ENCODE measurements at places on chromosomes 3 and 15.

GRCh38 chr15:53323191-53323590 is 436.3 kb downstream of the WDR72 start:
- no peak for DNase-seq

- DNase-seq: peak; percentile 57
Measured at GRCh38 chr3:195063581-195064193, 207.3 kb downstream of the XXYLT1 start.

DNA sequence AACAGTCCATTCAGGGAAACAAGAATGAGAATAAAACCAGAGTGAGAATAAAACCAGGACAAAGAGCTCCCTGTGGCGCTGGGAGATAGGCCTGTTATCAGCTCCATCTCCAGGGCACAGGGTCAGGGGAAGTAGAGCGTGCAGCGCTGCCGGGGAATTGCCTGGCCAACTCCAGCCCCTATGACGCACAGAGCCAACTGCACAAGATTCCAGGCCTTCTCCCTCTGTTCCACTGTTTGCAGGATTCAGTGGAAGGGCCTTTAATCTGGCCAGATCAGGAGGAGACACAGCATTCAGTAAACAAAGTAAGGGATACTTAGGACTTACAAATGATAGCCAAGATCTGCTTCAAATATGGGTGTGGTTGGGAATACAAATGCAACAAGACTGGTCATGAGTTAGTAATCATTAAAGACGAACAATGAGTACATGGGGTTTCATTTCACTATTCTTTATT is 49.4 kb downstream of the ITGB5 start:
- no peak for DNase-seq

DNA sequence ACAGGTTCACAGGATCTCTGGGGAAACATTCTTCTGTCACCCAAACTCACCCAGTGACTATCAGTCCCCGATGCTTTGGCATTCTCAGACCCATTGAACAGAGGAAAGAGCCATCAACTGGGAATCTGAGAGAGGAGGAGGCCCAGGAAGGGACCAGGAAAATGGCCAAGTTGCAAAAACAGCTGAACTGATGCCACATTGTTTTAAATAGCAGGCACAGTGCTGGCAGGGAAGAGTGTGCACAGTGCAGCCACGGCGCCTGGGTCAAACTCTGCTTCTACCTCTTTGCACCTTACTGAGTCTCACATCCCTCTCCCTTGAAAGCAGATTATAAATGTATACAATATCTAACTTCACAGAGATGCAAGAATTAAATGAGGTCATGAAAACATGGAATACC is 66.4 kb downstream of the SRGAP3 start:
- no peak for DNase-seq

- DNase-seq: no peak
Measured at GRCh38 chr3:110902453-110903085, 169.0 kb upstream of the NECTIN3 start.

DNA sequence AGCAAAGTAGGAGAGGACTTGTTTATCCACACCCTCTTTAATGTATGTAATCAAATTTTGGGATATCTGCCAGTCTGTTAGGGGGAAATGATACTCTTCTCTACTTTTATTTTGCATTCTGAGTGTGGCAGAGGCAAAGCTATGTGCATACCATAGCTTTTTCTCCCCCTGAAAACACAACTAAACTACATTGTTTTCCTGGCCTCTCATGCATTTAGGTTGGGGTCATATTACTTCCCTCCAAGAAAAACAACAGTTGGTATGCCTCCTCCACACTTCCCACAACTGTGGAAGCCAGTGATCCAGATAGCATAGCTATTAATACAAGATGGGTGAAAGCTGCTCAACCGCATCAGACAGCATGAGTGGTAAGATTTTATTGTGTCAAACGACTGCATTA is 6.9 kb downstream of the RPL15 start:
- DNase-seq: no peak
